ENCODE measurements at places on chromosomes 6 and 20. TPM values are rescaled to one million over a fixed set of nuclear protein-coding genes. Genes with fewer than 3 reads are reported as not detected.

NT5E gene
- total RNA-seq: 264 TPM

FOXQ1 gene
- total RNA-seq: not detected

HMGCLL1 gene
- total RNA-seq: not detected

PPIL6 gene
- total RNA-seq: 3.7 TPM

PNISR gene
- 46.6 TPM for total RNA-seq

MOXD1 gene
- 528 TPM for total RNA-seq

ARMH2 gene
- not detected for total RNA-seq

ERVFRD-1 gene
- not detected for total RNA-seq

NRSN1 gene
- not detected for total RNA-seq

CCN2 gene
- 397 TPM for total RNA-seq
